Germinal center (tissue), 1 donor: ENCODE measurements at places on chromosomes 6 and 20.

- DNase-seq, result no peak
Measured at GRCh38 chr20:1121429-1121828, 3.0 kb downstream of the PSMF1 start.

DNA sequence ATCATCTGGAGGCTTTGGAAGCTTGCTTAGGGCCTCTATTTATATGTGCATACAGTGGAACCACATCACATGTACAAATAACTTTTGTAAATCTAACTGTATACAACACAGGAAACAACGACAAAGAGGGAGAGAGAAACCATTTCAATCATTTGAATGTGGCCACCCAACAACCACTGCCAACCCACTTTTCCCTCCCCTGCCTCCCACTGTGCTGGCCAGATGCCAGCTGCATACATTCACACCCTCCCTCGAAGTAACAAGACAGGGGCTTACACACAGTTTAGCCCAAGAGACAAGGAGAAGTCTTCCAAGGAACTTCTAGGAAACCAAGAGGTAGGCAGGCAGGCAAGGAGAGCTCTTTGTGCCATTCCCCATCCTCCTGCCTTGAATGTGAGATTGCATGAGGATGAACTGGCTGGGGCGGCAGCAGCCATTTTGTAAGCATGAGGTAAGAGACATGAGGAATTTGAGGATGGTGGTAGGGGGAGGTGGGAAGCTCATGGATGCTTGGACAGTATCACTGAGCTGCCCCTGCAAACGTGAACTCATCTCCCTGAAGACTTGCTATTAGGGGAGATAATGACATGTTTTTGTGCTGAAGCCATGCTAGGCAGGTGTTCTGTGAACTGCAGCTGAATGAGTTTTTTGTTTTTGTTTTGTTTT is 18.2 kb downstream of the BMP7 start:
- no peak for DNase-seq

DNA sequence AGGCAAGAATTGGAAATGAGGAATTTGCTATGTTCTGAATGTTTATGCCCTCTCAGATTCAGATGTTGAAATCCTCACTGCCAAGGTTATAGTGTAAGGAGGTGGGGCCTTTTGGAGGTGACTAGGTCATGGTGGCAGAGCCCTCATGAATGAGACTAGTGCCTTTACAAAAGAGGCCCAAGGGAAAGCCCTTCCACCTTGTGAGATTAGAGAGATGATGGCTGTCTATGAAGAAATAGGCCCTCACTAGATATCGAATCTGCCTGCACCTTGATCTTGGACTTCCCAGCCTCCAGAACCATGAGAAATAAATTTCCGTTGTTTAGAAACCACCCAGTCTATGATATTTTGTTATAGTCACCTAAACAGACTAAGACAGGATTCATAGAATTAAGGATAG is 10.4 kb downstream of the ASIP start:
- no peak for DNase-seq

- DNase-seq, result no peak
Measured at GRCh38 chr6:43334466-43335095, 26.0 kb upstream of the CRIP3 start.

- DNase-seq, result no peak
Measured at GRCh38 chr6:133969921-133970295, 16.9 kb downstream of the TBPL1 start.
